ENCODE measurements at places on chromosomes 5 and 9.

- no peak for DNase-seq
Measured at GRCh38 chr5:154038261-154038706, 426 bp downstream of the FAM114A2 start.

GRCh38 chr5:42770003-42770402 lies 13.4 kb downstream of the CCDC152 start:
- DNase-seq, result no peak

DNA sequence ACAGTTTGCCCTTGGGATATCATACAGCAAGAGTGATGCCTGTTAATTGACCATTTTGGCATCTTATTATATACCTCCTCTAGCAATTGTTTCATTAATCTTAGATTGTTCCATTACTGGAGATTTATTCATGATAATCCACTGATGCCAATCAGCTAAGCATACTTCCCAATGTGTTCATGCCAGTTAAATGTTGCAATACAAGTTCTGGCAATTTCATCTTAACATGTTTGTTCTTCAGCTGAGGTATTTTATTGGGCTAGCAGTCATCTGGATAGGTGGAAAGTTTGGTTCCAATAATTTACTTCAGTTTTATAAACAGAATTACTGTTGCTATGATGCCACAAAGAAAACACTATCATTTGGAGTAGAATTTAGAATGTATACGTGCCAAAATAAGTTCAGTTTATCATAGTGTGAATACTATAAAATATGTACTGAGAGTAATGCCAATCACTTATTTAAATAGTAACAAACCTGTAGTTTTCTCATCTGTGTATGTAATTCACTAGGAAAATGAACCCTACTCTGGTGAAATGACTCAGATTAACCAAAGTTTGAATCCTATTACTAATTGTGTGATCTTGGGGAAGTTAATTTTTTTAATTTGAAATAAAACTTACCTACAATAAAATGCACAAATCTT lies 27.9 kb upstream of the IL31RA start:
- DNase-seq, result no peak

DNA sequence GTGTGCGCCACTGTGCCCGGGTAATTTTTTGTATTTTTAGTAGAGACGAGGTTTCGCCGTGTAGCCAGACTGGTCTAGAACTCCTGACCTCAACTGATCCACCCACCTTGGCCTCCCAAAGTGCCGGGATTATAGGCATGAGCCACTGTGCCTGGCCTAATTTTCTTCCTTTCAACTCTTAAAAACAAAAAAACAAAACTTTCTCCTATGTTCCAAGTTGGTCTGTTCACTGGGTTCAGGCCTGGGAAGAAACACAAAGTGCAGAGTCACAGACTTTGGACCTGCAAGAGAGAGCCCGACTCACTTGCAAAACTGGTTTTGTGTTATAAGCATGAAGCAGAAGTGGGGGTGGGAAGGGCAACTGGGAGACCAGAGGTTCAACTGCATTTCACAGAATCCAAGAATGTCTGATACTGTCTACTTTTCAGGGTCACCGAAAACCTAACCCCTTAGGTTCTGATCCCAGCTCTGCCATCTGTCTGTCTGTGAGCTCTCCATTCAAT lies 5.2 kb upstream of the HDHD3 start:
- no peak for DNase-seq

DNA sequence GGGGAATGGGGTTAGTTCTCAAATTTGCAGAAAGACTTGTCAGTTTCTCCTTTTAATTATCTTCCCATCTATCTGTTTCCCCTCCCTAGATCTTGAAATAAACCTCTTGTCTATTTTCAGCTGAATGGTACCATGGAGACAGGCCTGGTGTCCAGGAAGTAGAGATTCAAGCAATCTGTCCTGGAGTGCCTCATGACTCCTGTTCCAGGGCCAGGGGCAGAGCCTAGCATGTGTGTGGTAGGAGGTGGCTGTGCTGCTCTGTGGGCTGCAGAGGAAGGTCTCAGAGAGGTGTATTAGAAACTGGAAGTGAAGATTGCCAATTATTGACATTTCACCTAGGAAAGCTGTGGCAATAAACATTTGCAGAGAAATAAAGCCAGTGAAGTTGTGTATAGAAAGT lies 175.8 kb upstream of the ATP10B start:
- DNase-seq, result no peak

Data from stimulated activated CD4-positive, alpha-beta T cell treated with anti-CD3 and anti-CD28 coated beads, TNF-alpha, amount 100 ng/mL, for 48 hours (primary cell).